ENCODE measurements at places on chromosomes 1 and 21. TPM values are rescaled to one million over a fixed set of nuclear protein-coding genes. Genes with fewer than 3 reads are reported as not detected.

GRCh38 chr21:34116569-34116968 is 43.2 kb downstream of the MRPS6 start:
- no peak for DNase-seq

GRCh38 chr1:205936846-205937586 is 6.2 kb downstream of the SLC26A9 start:
- no peak for DNase-seq

The SDC3 gene
- total RNA-seq: 32.4 TPM

GRCh38 chr1:56934430-56935060 is 31.3 kb downstream of the C8B start:
- DNase-seq: no peak

DNA sequence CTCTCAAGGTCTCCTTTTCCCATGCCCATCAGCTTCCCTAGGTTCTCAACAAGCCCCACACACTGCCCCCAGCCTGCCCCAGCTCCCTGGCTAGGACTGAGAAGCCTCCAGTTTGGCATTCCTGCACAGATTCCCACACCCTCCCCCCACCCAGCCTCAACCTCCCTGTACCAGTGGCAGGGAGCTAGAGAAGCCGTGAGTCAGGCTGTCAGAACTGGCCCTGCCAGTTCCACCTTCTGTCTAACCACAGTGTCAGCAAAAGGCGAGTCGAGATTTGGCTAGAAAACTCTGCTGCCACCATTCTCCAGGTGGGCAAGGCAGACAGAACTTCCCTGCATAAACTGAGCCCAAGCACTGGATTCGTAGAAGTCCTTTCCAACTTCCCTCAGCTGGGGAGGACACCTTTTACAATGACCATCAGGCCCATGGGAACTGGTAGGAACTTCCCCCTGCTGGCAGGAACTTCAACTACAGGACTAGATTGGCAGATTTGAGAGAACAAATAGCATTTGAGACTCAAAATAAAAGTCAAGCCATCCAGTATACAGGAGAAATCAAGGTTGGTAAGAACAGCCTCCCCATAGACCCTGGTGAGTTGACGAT is 31.0 kb downstream of the TNNT2 start:
- no peak for DNase-seq

DNA sequence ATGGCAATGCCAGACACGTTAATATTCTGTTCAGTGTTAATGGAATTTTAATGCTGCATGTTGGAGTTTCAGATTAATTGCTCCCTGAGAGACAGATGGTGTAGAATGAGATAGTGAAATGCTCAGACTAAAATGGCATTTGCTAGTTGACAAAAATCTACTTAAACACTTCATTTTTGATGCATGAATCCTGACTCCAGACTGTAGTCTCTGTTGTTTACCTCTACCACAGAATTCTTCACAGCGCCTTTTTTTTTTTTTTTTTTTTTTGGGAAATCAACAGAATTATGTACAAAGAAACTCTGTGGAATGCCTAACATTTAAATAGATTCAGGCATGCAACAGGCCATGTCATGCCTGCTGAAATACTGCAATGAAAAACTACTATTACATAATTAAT is 111.3 kb downstream of the PLPPR5 start:
- DNase-seq: no peak

GRCh38 chr1:108569097-108569728 is 9.3 kb downstream of the EEIG2 start:
- DNase-seq: no peak

GRCh38 chr1:183869664-183870063 is 64.7 kb downstream of the RGL1 start:
- DNase-seq: no peak

- DNase-seq: no peak
Observed at GRCh38 chr1:228007801-228008341, 1.1 kb downstream of the WNT3A start.

DNA sequence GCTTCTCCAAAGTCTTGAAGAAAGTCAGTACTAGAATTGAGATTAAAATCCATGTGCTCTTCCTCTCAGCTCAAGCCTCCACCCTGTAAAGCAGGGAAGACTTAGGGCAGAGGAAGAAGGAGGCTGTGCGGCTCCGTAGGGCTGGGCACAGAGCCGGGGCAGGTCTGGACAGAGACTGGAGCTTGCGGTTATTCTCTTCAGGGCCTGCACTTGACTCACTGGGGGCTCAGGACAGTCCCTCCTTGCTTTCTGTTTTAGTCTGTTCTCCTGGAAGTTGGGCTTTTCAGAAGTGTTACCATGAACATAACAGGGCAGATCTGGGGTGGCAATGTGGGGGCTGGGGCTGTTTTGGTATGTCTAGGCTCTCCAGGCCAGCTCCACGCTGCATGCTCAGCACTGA is 21.6 kb upstream of the TRABD2B start:
- no peak for DNase-seq

The GBP7 gene
- total RNA-seq: not detected
